Stimulated activated CD8-positive, alpha-beta memory T cell treated with anti-CD3 and anti-CD28 coated beads, Interleukin-7, amount 100 ng/mL, for 1 hour (primary cell): ENCODE measurements at places on chromosomes 7 and 10.

- DNase-seq, result no peak
Measured at GRCh38 chr7:20350518-20350951, 19.8 kb downstream of the ITGB8 start.

DNA sequence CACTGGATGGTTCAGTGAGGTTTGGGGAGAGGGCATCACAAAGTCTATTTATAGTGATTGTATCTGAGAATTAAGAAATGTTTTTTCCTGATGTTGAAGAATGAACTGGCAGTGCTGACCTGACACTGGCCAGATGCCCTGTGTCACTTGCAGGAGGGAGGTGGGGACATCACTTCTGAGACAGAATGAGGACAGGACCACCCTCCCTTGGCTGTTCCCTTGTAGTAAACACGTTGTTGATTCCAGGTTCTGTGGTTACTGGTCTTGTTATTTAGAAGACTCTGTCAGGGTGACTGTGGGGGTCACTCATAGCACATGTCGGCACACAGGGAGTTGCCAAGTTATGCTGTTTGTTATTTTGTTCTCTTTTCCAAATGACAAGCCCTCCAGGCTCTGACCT, 126.4 kb downstream of the ADCY1 start:
- no peak for DNase-seq

- no peak for DNase-seq
Measured at GRCh38 chr7:105003872-105004510, 10.0 kb upstream of the KMT2E start.

- no peak for DNase-seq
Measured at GRCh38 chr10:80270887-80271286, 18.6 kb downstream of the MAT1A start.

DNA sequence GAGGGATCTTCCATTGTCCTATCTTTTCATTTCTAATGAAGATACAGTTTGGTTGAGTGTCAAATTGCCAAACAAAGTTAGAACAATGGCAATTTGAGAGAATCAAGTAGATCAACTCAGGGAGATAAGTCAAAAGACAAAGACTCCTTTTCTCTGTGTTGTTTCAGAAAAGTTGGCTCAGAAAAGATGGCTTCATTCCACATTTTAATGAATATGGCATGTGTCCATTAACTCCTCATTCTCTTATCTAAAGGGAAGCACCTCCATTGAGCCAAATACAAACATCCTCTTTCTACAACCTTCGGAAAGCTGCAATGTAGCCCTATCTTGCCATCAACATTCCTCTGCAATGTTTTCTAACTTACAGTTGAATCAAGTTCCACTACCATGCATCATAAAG, 939.0 kb upstream of the C7orf33 start:
- DNase-seq, result no peak

GRCh38 chr10:45319702-45320101, 4.3 kb upstream of the OR13A1 start:
- no peak for DNase-seq

- no peak for DNase-seq
Measured at GRCh38 chr10:33754052-33754451, 419.6 kb upstream of the NRP1 start.

DNA sequence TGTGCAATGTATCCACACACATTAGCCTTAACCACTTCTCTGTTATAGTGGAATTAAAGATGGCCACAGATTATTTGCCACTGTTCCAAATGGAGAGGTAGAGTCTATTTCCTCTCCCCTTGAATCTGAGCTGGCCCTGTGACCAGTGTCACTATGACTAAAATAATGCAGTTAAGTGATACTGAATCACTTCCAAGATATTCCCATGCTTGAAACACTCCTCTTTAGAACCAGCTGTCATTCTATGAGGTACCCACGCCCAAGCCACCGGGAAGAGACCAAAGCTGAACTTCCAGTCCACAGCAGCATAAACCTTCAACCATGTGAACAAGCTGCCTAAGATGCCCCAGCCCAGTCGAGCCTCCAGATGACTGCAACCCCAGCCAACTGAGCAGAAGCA, 2.1 kb upstream of the DHX32 start:
- DNase-seq, result no peak

DNA sequence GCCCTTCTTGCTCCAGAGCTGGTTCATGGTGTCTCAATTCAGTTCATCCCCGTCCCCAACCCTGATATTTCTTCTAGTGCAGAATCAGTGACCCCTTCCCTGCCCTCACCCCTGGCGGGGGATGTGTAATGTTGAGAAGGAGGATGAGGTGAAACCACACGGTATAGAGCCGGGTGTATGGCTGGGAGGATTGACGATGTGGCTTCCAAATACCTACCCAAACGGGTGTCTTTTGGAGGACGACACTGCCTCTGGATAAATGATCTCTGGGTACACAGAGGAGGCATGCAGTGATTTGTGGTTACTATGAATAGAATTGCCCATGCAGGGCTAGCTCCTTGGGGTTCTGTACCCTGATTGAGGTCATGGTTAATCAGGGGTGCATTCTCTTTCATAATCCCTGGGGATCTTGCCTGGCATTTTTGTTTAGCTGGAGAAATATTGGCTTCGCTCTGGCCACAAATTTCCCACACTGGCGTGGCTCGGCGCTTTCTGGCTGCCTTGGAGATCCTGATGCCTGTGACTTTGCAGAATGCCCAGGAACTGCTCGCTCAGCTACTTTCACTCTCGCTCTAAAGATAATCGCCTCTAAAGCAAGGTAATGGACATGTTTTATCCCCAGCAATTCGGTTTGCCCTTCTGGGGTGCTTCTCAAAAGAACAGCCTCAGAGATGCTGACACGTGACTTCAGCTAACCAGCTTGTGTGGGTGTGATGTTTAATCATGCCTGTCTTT, 89.2 kb downstream of the RBM20 start:
- DNase-seq, result no peak
